ENCODE measurements at places on chromosomes 3 and 15. TPM values are rescaled to one million over a fixed set of nuclear protein-coding genes. Genes with fewer than 3 reads are reported as not detected.

- no peak for DNase-seq
Measured at GRCh38 chr3:110900576-110900975, 171.0 kb upstream of the NECTIN3 start.

Gene TRPM1
- 15.2 TPM for total RNA-seq

GRCh38 chr3:149881879-149882278 is 68.9 kb downstream of the RNF13 start:
- no peak for DNase-seq

Gene AADAC
- 15.7 TPM for total RNA-seq

DNA sequence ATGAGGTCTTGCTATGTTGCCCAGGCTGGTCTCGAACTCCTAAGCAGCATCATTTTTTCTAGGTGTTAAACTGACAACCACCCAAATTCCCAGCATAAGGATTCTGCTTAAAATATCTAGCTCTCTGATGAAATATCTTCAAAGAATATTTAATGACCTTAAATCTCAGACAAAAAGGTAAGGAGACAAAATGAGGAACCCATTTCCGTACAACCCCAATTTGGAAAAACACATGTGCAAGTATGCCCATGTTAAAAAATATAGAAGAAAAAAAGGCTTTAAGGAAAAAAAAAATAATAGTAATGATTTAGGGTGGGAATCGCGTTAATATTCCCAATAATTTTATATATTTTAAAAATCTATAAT is 1.4 kb upstream of the SACM1L start:
- no peak for DNase-seq

DNA sequence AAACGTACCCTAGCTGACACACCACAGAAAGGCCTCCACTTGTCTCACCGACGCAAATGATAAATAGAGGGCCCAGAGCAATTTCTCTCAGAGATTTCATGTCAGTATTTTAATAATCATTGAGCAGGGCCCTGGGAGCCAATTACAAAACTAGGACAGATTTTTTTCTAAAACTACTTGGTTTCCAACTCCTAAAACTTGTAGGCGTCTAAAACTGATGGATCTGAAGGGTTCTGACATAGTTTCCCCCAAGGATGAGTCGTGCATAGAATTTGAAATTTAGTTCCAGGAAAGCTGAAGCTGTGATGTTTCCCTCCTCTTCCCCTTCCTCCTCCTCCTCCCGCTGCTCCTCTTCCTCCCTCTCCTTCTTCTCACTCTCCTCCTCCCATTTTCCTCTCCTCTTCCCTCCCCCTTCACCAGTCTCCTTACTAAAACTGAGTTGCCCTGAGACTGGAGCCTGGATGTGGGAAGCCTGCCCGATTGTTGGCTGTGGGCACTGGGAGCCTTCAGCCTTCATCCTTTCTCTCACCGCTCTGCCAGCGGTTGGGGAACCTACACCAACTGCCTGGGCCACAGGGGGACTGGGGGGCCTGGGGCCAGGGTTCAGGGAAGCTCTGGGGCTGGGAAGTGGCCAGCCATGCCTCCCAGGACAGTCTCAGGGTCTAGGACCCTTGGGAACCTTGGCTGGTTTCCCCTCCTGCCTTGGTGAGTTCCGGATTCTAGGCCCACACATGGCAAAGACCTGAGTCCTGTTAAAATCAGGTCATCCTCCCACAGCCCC is 73.9 kb upstream of the SLC6A11 start:
- DNase-seq, result no peak

DNA sequence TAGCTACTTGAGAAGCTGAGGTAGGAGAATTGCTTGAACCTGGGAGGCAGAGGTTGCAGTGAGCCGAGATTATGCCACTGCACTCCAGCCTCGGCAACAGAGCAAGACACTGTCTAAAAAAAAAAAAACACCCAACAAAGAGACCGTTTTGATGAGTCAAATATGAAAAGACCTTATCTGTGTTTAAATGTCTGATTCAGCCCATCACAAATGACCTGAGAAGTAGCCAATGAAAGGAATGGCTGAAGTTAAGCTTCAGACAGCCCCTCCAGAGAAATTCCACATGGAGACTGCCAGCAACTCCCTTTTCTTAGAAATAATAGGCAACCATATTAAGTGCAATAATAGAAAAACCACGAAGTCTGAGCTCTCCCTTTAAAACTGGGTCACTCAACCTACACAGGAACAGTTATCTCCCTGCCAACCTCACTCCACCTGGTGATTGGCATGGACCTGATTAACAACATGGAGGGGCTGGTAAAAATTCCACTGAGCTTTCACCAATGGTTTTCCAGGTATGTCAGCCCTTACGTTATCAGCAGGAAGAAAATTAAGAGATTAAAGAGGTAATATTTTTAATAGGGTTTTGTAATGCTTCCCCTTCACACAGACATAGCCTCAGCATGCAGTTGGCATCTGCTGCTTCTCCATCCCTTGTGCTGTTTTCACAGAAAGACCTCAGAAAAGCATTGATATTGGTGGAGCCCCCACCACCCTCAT is 238.1 kb upstream of the STT3B start:
- no peak for DNase-seq

Gene TNFAIP8L3
- 14.7 TPM for total RNA-seq

Gene CHL1
- 65.7 TPM for total RNA-seq

Gene KPNA4
- total RNA-seq, result 35.0 TPM

DNA sequence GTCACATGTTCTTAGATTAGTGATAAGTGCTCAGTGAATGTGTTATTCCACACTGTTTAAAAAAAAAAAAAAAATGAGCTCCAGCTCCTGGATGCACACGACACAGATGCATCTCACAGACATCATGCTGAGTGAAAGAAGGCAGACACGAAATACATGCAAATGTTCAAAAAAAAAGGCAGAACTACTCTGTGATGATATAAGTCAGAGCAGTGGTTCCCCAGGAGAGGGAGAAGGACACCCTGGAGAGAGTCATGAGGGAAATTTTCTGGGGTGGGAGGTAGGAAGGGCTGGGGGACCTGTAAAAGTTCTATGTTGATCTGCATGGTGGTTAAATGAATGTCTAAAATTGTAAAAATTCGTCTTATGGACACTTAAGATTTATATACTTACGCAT is 4.3 kb downstream of the CSRNP1 start:
- no peak for DNase-seq

Gene EOMES
- not detected for total RNA-seq

Gene ELL3
- total RNA-seq, result 52.5 TPM

DNA sequence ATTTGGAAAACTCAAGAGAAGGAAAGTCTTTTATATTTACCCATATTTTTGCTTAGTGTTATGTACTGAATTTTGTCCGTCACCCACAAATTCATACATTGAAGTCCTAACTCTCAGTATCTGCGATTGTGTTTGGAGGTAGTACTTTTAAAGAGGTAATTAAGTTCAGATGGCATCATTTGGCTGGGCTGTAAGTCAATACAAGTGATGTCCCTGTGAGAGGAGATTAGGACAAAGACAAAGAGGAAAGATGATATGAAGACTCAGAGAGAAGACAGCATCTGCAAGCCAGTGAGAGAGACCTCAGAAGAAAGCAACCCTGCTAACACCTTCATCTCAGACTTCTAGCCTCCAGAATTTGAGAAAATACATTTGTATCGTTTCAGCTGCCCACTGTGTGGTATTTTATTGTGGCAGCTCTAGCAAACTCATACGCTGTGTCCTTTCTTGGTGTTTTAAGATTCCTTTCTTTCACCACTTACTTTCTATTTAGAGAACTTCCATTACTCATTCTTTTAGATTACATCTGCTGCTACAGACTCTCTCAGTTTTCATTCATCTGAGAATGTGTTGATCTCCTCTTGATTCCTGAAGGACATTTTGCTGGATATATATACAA is 17.0 kb downstream of the LRCH3 start:
- DNase-seq, result no peak

GRCh38 chr3:116929505-116930222 is 220.1 kb downstream of the TUSC7 start:
- no peak for DNase-seq

Gene VIPR1
- 72.3 TPM for total RNA-seq

DNA sequence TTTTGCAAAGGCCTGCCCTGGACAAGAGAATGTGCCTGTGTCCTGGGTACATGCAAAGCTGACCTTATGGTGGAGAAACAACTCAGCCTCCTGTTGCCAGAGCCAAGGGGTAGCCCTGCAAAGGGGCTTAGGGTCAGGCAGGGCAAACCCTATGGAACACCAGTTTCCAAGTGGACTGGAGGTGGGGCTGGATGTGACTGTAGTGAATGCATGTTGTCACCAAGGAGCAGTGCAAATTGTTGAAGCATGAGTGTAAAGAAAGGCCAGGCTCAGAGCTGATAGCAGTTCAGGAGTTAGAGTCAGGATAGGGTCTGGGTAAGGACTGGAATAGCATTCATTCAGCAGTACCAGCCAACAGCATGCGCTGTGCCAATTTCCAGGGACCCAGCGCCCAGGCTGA is 82.9 kb upstream of the PXYLP1 start:
- DNase-seq, result no peak

Gene HDDC3
- total RNA-seq, result 16.2 TPM

DNA sequence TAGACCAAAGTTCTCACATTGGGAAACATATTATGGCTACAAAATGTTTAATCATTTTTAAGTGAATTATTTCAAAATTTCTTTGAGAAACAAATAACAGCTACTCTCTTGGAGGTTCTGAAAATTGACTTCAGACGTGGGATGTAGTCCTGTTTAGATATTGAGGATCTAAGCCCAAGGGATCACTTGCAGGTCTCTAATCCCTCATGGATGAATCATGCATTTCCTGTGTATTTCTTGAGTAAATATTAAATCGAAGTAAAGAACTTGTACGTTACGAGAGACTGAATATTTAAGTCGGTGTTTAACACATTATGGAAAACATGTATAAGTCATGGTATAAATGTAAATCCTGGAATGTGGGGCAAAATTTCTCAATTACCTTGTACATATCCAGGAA is 119.8 kb downstream of the EPHA3 start:
- DNase-seq, result no peak

Gene CIDEC
- 12.5 TPM for total RNA-seq

Gene FBXW12
- not detected for total RNA-seq

DNA sequence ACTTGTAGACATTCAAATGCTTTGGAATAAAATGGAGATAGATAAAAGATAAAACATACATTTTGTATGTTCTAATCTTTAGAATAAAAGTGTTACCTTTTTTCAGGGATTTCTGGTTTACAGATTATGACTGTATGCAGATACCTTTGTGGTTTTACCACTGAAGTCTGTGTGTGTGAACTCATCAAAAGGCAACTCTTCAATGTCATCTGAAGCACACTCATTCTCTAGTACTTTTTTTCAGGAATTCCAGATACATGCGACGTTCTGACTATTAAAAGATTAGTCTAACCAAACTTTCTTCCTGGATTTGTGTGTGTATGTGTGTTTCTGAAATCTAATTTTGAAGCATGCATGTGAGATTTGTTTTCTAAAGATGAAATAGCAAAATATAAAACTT is 188.6 kb downstream of the NLGN1 start:
- no peak for DNase-seq

Gene TMCO5A
- total RNA-seq, result not detected

Gene GOLGA6L9
- 9.7 TPM for total RNA-seq

- no peak for DNase-seq
Measured at GRCh38 chr3:140076552-140076951, 141.6 kb downstream of the CLSTN2 start.

DNA sequence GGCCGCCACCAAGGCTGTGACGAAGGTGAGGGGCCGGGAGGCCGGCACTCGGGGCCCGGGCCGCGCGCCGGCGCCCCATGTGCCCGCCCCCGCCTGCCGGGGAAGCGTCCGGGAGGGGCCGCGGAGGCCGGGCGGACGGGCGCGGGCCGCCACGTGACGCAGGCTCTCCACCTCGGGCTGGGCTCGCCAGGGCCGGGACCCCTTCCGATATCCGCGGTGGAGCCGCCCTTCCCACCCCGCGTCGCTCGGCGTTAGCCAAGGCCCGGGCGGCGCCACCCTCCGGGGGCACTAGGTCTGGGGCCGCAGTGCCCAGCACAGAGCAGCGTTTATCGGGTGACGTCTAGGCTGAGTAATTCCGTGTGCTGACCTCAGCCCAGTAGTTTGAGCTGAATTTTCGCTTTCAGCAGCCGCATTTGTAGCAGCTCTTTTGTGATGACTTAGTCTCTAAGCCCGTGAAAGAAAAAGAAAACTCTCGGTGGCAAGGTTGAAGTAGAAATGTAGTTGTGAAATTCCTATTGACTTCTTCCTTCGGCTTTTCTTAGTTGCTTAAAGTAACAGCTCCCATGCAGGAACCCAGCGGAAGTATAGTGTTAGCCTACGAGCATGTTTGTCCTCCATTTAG is 885 bp downstream of the CDV3 start:
- peak; percentile 86 for DNase-seq

DNA sequence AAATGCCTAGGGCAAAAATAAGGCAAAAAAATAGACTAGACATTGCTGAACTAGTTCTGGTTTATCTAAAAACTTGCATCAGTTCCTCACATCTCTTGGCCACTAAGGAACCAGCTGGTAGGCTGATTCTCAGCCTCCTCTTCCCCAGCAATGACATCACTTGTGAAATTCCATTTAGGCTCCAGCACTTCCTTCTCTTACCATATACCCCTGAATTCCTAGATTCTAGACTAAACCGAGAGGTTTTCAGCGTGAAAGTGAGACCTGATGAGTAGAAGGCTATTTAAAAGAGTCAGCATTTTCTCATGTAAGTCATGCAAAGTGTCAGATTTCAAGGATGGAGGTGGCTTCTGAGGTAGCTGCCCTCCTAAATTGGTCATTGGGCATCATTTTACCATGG is 247.1 kb upstream of the CDIN1 start:
- DNase-seq, result no peak

DNA sequence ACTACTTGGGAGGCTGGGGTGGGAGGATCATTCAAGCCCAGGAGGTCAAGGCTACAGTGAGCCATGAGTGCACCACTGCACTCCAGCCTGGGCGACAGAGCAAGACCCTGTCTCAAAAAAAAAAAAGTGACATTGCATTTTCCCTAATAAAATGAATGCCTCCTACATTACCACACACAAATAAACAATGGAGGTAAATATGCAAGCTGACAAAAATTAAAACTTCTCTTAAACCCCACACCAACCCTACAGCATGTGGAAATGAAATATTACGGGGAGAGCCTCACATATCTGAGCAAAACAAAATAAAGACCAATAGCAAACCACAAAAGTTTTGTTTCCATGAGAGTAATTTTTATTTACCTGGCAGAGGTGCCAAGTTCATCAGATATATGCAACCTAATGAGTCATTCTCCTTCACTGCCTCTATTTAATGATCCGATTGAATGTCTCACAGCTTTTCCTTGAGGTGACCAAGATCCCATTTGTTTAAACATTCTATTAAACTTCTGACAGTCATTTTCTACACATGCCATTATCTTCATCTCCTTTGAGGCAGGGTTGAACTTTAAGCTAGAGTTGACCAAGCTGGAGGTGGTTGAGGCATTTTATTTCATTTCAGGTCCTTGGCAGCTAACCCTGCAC is 9.4 kb upstream of the CAV3 start:
- DNase-seq, result no peak

Gene AQP9
- 22.4 TPM for total RNA-seq

Gene RBPMS2
- 0.68 TPM for total RNA-seq

Gene C3orf85
- not detected for total RNA-seq

Gene KCNMB2
- total RNA-seq, result not detected

Measured in suprapubic skin (tissue), 4 donors.